ENCODE measurements at places on chromosomes 4 and X.

- DNase-seq, result peak; percentile 93
These were observed 615 bp upstream of the CDK16 start for GRCh38 chrX:47217852-47218279.

DNA sequence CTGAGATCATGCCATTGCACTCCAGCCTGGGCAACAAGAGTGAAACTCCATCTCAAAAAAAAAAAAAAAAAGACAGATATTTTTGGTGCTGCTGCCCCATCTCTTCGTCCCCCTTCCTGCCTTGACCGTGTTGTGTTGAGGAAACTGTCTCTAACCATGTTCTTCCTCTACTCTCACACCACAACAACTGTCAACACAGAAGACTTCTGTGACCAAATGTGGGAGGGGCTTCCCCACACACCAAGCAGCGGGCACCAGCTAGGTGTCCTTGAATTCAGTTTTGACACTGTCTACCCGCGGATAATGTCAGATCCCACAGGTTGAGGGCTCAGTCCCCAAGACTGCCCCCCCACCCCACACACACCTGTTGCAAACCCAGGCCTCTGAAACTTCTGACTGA, 104.7 kb upstream of the BCOR start:
- DNase-seq, result no peak

DNA sequence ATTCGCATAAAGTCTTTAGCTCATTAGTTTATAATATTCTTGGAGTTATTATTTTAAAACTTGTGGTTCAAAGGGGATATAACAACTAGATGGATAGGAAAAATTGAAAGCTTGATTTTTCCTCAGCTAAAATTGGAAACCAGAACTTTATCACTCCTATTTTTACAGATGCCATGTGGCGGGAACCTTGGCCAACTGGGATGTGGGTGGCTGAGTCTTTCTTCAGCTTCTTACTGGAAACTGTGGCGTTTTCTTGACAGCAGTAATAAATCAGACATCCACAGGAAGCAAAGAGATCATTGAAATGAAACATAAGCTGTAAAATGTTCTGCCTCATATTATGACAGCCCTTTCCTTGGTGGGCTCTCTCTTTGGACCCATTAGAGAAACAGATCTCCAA, 84.1 kb downstream of the SPATA18 start:
- no peak for DNase-seq

GRCh38 chrX:13520936-13521335, 48.5 kb upstream of the EGFL6 start:
- no peak for DNase-seq

- DNase-seq, result no peak
These were observed 1.2 kb upstream of the HSD17B11 start for GRCh38 chr4:87392183-87392582.

DNA sequence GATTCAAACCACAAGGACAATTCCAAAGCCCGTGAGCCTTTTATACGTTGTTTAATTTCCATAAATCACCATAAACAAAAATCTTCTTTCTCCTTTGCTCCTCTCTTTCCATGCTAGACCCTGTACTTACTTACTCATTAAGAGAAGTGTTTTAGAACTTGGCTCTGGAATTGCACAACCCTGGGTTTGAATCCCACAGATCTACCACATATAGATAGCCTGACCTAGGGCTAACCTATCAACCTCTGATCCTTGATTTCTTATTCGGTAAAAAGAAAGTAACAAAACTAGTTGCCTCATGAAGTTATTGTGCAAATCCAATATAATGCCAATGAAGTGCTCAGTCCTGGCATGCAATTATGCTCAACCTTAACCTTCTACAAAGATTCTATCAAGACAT, 68.8 kb downstream of the ZAR1 start:
- no peak for DNase-seq

Measured in RWPE1 (cell line).